ENCODE measurements at places on chromosomes 2 and 18. TPM values are rescaled to one million over a fixed set of nuclear protein-coding genes. Genes with fewer than 3 reads are reported as not detected.

- DNase-seq = no peak
Observed at GRCh38 chr2:58514252-58514651, 273.1 kb upstream of the FANCL start.

GRCh38 chr18:75211953-75212750 is 1.6 kb downstream of the TSHZ1 start:
- peak; percentile 64 for DNase-seq

DNA sequence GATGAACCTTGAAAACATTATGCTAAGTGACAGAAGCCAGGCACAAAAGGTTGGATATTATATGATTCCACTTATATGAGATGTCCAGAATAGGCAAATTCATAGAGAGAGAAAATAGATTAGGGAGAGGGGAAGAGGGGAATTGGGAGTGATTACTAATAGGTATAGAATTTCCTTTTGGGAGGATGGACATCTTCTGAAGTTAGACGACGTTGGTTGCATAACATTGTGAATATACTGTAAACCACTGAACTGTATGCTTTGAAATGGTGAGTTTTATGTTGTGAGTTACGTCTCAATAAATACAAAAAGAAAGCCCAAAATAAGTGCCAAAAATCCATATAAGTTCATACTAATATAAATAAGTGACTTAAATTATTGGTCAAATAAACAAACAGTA is 18.6 kb upstream of the CYP26B1 start:
- DNase-seq = no peak

- DNase-seq = no peak
Observed at GRCh38 chr2:74291886-74292621, 51.2 kb downstream of the SLC4A5 start.

- DNase-seq = peak; percentile 19
Observed at GRCh38 chr2:203360833-203361430, 32.7 kb downstream of the ABI2 start.

GRCh38 chr2:231172025-231172424 is 26.4 kb upstream of the ARMC9 start:
- DNase-seq = no peak

DNA sequence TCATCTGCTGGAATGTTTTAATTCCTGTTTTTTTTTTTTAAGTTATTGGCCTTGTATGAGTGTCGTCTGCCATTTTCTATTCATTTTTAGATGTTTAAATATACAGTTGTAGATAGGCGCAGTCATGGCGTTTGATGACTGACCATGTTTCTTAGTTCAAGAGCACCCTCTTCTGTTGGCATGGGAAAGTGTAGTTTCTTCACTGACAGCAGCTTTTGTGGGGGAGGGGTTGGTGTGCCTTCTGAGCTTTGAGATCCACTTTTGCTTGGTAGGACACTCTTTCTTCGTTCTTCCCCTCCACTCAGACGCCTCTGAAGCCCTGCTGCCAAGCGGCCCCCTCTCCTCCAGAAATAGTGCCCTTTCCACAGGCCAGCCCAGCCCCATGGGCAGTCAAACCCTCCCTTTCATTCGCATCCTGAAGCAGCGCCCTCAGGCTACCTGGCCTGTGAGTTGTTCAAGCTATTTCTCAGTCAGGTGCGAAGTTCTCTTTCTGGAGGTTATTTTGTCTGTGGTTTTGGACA is 492.0 kb downstream of the TNS1 start:
- DNase-seq = peak; percentile 91

ACYP2 gene
- 22.5 TPM for total RNA-seq

KCNF1 gene
- 0.67 TPM for total RNA-seq

DNA sequence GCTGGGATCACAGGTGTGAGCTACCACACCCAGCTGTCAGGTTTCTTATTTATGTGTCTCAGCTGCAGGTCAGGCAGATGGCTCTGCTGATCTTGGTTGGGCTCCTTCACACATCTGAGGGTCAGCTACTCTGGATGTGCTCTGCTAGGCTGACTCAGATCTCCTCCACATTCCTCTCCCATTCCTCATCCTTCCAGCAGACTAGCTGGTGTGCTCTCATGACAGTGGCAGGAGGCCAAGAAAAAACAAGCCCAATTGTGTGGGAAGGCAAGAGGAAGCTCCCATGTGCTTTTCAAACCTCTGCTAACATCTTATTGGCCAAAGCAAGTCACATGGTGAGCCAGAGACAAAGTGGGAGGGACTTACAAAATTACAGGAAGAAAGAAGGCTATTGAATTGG is 11.7 kb upstream of the MSH6 start:
- DNase-seq = peak; percentile 54

- no peak for DNase-seq
Observed at GRCh38 chr2:203934041-203934492, 2.5 kb upstream of the ICOS start.

NRP2 gene
- 60.2 TPM for total RNA-seq

GRCh38 chr2:99850084-99850710 is 292.2 kb downstream of the AFF3 start:
- DNase-seq = peak; percentile 12

- no peak for DNase-seq
Observed at GRCh38 chr2:52532956-52533355, 1234.6 kb upstream of the CHAC2 start.

DNA sequence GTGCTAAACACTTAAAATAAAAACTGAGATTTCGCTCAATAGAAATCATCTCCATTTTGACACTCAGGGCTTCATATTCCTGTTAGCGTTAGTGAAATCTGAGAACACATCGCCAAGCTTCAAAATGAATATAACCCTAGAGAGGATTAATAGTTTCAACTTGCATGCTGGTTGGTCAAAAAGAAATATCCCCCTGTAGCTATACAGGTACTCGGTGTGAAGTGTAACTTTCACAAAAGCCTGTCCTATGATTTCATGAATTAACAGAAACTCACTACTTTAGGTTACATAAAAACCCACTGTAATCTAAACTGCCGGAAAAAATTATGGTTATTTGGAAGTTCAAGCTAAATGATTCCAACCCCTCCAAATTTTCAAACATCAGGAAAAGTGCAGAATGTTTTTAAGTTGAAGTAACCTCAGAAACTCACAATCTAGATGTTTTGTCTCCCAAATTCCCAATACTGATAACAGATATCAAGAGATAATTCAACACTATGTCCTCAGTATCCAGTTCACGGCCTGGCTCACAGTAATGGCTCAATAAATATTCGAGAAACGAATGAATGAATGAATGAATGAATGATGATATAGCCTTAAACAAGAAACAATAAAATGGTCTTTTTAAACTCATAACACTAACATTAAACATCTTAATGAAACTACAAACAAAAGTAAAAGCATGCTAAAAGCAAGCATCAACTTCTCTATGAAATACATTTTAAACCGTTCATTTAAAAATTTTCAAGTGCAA is 2.5 kb downstream of the TLK1 start:
- no peak for DNase-seq

GRCh38 chr2:133849341-133849740 is 281.1 kb upstream of the NCKAP5 start:
- DNase-seq = no peak

- DNase-seq = no peak
Observed at GRCh38 chr2:48448274-48449061, 81.5 kb upstream of the STON1 start.

Measured in hepatocyte (in vitro differentiated cells).